CD4-positive, alpha-beta T cell treated with Interleukin-12 subunit alpha and Interleukin-12 subunit beta, for 1 hour (primary cell): ENCODE measurements at places on chromosomes 13 and 19.

GRCh38 chr19:13091400-13092157 is 11.1 kb downstream of the LYL1 start:
- DNase-seq = no peak

DNA sequence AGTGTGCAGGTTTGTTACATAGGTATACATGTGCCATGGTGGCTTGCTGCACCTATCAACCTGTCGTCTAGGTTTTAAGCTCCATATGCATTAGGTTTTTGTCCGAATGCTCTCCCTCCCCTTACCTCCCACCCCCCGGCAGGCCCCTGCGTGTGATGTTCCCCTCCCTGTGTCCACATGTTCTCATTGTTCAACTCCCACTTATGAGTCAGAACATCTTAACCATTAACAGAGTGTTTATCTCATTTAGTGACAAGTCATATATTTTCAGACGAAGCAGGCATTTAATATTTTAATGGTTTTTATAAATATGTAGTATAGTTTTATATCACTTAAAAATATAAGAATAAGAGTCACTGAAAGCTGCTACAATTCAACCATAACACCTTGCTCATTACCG is 780.5 kb upstream of the ARGLU1 start:
- DNase-seq = no peak

GRCh38 chr19:52542984-52543664 is 15.7 kb downstream of the ZNF808 start:
- peak; percentile 50 for DNase-seq

- no peak for DNase-seq
Observed at GRCh38 chr19:41584260-41584810, 8.4 kb downstream of the CEACAM21 start.

GRCh38 chr19:46634656-46635218 is 1.3 kb downstream of the GNG8 start:
- DNase-seq = no peak

DNA sequence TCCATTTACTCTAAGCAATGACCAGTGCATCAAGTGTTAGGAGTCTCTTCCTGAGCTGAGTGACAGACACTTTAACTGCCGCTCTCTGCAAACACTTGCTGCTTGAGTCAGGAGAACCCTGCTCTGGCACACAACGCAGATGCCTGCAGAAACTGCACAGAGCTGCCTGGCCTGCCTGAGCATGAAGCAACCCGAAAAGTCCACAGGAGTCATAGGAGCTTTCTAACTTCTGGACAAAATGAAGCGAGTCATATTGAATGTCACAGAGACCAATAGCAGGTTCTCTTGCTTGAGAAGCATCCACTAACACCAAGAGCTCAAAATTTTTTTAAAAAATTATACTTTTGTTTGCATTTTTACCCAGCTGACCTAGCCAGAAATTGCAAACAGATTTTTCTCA is 232.4 kb downstream of the LHFPL6 start:
- no peak for DNase-seq

- DNase-seq = no peak
Observed at GRCh38 chr13:36774931-36775330, 44.1 kb upstream of the RFXAP start.

DNA sequence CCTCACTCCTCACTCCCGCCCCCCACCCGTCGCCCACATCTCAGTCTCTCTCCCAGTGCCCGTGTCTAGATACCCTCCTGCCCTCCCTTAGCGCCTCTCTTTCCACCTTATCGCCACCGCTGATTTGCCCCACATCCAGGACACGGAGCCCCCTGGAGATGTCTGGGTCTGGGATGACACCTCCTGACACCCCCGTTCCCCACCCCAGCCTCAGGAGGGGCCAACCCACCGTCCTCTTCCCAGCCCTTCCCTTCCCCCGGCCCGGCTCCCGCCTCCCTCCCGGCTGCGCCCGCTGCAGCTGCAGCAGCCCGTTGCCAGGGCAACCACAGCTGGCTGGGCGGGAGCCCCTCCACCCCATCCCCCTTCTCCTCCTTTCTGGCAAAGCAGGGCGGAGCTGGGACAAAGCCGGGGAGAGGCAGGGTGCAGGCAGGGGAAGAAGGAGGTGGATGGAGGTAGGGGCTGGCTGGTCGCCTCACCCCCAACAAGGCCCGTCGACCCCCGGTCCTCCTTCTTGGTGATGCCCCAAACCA is 13.5 kb downstream of the DPF1 start:
- no peak for DNase-seq

- no peak for DNase-seq
Observed at GRCh38 chr13:33494596-33495204, 209.1 kb upstream of the STARD13 start.

DNA sequence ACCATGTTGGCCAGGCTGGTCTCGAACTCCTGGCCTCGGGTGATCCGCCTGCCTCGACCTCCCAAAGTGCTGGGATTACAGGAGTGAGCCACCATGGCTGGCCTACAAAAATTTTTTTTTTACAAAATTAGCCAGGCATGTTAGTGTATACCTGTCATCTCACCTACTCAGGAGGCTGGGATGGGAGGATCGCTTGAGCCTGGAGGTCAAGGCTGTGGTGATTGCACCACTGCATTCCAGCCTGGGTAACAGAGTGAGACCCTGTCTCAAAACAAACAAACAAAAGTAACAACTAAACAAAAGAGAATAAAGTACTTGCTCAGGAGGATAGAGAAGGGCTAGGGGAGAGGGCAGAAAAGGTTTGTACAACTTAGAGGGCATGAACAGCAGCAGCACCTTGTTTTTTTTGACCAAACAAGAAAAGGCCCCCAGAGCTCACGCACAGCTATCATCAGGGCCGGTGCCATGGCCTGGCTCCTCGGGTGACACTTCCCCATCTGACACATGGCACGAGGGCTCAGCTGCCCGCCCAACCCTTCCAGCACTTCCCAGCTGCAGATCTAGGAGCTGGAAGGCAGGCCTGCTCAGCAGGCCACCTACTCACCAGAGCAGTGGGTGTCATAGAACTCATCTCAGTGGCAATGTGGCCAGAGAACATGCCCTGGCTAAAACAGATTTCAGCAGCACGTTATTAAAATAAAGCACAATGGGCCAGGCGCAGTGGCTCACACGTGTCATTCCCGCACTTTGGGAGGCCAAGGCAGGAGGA is 8.6 kb upstream of the SLC7A9 start:
- DNase-seq = no peak

GRCh38 chr19:18029617-18030338 is 21.8 kb downstream of the ARRDC2 start:
- no peak for DNase-seq

GRCh38 chr13:27666951-27667350 is 45.3 kb downstream of the POLR1D start:
- DNase-seq = no peak

DNA sequence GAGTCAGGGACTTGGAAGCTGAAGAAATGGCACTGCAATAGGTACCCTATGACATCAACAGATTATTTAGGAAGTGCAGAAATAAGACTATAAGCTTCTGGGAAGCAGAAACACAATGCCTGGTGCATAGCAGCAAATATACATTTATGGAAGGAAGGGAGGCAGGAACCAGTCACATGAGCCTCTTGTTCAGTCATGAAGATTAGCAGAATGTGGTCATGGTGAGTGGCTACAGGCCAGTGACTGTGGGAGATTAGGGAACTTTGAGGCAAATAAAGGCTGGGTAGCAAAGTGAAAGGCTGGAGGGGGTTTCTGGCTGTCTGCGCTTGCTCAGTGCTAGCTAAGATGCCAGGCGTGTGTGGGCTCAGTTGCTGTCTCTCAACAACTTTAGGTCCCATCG is 96.3 kb downstream of the EPSTI1 start:
- no peak for DNase-seq

DNA sequence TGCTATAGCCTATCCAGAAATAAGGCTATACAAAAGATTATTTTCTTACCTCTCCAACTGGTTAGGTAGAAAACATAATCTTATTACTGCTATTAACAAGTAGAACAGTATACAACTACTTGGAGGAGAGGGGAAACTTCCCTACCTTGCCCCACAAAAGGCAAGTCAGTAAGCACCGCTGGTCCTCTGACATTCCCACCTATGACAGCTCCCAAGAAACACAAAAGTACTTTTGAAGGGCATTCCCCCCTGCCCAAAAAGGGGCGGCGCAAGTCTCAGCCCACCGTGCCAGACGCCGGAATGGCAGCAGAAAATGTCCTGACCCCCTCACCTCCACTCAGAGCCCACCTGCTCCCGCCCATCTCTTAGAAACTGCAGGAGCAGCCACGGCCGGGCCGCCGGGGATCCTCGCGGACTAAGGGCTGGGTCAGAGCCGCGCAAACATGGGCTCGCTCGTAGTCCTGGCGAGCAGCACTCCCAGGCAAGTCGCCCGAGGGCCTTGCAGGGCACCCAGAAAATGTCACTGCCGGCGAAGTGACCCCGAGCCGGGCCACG is 437 bp downstream of the SUCLA2 start:
- DNase-seq = no peak

DNA sequence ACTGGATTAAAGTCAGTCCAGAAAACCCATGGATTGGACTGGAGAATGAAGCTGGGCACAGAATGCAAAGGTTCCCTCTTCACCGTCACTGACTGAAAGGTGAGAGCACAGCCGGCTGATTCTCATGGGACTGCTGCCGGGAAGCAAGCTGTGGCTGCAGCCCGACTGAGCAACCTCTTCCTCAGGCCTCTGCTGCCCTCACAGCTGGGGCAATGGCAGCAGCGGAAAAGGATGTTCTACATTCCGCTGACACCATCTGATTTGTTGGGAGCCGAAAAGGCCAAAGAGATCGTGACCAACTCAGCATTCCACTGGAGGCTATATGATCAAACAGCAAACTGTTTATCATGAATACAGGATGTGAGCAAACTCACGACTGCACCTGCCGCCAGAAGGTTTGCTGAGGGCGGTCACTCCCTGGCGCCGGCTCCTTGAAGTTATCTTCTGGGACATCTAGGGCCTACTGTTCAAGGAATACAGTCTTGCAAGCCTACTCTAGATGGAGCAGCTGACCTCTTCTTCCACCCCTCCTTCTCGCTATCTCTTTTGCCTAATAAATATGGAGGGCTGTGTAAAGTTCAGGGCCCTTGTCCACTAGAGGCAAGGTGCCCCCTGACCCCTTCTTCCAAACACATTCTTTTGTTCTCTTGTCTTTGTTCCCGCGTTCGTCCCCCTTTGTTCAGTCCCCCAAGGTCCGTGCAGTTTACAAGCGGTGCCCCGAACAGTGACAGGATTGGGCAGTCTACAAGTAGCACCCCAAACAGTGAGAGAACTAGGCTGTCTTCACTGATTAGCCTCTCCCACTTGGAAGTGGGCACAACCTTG is 19.6 kb upstream of the SIGLEC6 start:
- DNase-seq = no peak

DNA sequence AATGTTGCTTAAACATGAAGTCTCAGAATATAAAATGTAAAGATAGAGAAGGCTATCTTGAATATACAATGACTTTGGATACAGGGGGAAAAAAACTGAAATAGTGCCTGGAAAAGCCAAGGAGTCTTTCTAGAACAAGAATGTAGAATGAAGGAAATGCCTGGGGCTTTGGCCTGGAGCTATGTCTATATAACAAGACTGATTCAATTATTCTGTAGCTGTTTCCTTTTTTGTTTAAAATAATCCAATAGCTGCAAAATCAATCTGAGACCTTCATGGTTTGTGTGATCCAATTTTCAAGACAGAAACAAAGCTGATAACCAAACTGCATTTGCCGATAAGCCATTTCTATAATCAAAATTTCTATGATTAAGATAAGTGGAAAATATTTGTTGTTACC is 530.9 kb upstream of the NBEA start:
- no peak for DNase-seq

DNA sequence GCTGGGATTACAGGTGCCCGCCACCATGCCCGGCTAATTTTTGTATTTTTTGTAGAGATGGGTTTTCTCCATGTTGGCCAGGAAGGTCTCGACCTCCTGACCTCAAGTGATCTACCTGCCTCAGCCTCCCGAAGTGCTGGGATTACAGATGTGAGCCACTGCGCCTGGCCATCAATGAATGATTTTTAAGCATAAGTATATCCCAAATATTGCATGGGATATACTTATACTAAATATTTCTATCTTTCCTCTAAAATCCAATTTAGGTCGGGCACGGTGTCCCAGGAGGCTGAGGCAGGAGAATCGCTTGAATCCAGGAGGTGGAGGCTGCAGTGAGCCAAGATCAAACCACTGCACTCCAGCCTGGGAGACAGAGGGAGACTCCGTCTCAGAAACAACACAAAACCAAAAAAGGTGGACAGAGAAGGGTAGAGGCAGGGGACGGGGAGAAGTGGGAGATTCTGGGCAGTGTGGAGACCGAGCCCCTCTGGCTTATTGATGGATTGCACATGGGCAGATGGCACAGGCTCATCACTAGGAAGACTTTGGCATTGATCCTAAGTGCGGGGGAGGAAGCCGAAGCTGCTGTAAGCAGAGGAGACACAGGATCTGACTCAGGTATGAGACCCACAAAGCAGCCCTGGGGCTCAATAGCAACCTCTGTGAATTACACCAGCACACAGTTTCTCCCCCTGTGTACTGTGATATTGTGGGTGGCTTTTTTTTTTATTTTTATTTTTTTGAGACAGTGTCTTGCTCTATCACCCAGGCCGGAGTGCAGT is 13.5 kb downstream of the ARRDC5 start:
- no peak for DNase-seq

GRCh38 chr13:77537289-77537919 is 1.9 kb downstream of the SCEL start:
- DNase-seq = no peak

DNA sequence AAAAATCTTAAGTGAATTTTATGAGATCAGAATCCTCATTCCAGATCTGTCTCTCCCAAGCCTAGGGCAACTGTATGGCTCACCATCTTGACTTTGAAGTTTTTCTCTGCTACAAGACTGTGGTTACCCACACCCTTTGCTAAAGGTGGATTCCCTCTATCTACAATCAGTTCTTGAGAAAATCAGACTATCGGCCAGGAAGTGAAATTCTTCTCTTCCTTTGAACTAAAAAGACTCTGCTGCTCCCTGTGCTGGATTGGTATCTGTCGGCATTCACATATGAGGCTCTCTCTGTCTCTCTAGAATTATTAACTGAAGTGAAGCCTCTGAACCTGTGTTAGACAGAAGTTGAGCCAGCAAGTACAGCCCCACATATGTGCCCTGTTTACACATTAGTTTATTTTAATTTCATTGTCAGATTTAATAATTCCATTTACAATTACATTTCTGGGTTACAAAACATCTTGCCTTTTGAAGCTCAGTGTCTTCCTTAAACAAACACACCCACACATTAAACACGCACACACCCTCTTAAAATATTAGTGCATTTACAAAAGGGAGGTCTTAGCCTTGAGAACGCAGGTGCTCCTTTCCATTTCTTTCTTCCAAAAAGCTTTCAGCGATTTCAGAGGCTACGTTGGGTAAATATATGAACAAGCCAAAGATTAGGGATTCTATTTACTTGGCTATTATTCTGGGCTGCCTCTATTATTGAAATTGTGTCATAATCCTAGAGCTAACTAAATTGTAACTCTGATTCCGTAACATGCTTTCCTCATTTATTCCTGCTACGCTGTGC is 145.7 kb downstream of the MIPEP start:
- DNase-seq = peak; percentile 43

GRCh38 chr19:40521276-40521675 is 54.5 kb downstream of the SPTBN4 start:
- peak; percentile 16 for DNase-seq

GRCh38 chr19:29303719-29304090 is 90.8 kb upstream of the UQCRFS1 start:
- no peak for DNase-seq

- no peak for DNase-seq
Observed at GRCh38 chr19:46431824-46432223, 3.1 kb upstream of the PNMA8C start.

GRCh38 chr13:112583592-112584277 is 4.2 kb downstream of the TUBGCP3 start:
- DNase-seq = peak; percentile 24
